ENCODE measurements at places on chromosomes 3 and 15.

DNA sequence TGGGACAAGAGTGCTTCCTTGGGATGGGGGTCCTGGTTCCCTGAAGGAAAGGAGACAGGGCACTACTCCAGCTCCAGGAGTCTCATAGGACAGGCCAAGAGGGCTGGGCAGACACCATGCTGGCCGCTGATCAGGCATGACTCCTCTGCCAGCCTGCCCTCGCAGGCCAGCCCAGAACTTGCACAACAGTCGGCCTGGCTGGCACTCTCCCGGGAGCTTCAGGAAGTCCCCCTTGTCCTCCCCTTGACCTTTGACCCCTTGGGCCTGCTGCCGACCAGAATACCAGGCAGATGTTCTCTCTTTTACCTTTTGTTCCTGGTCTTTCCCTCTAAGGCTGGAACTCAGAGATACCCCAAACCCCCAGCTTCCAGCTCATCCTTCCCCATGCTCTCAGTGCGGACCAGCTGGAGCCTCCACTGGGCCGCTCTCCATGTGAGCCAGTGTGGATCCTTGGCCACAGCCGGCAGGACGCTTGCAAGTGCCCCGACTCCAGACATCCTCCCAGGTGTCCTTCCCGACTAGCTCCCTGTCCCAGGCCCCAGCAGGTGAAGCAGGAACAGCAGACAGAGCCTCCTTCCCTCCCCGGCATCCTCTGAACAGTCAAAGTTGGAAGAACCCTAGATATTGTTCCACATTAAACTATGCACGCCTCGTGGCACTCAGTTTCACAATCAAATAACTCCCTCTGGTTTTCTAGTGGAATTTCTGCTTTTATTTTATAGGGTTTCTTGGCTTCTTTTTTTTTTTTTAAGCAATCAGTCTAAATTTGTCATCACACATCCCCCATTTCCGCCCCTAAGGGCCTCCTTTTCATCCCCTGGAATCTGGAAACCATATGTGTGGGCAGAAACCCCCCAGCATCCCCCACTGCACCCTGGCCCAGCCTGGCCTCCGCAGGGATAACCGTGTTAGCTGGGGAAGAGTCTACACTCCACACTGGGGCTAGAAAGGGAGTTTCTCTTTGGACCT, 15.7 kb downstream of the VPS18 start:
- peak; percentile 80 for DNase-seq

- no peak for DNase-seq
Measured at GRCh38 chr3:116267116-116267515, 178.2 kb downstream of the LSAMP start.

GRCh38 chr3:134214239-134214638, 36.4 kb downstream of the RYK start:
- no peak for DNase-seq

DNA sequence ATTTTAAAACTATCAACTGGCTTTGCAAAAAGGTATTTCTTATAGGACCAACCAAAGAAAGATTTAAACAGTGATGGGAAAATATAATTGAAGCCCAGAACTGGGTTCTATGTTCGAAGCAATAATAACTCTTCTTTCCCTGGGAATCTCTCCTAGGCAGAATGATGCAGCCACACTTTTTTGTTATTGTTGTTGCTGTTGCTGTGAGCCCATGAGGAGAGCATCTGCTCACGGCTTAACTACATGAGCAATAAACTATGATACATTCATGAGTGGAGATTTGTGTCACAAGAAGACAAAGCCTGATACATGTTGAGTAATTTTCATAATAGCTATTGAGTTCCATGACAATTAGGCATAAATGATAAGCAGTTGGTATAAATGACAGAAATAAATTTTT, 80.5 kb downstream of the CRTC3 start:
- no peak for DNase-seq

- no peak for DNase-seq
Measured at GRCh38 chr3:129530251-129530791, 1.9 kb downstream of the RHO start.

- DNase-seq = peak; percentile 85
Measured at GRCh38 chr3:49171119-49171774, at the start of gene KLHDC8B. Gene KLHDC8B (plus strand): TSS chr3:49171598. CDS start chr3:49172770, 1,172 bp downstream.

DNA sequence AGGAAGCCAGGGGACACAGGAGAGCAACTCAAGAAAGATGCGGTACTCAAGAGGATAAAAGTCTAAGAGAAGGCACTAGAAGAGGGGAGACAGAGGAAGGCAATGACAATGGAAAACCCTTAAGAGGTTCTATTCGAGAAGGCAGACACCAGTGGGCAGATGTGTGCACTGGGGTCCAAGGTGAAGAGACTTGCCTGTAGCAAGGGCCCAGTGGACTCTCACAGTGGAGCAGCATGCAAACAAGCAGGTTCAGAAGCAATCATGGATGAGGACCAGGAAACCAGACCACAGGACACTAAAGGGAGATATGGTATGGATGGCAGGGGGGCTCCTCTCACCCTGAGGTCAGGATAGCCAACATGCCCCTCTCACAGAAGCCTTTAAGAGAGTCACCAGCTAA, 2.7 kb downstream of the ADCY5 start:
- DNase-seq = no peak

- peak; percentile 84 for DNase-seq
Measured at GRCh38 chr3:17979252-17979651, 236.8 kb upstream of the TBC1D5 start.
